Stimulated activated naive CD4-positive, alpha-beta T cell (primary cell): ENCODE measurements at places on chromosomes 1 and 21.

- DNase-seq: no peak
Observed at GRCh38 chr1:50521703-50522102, 98.5 kb upstream of the DMRTA2 start.

GRCh38 chr1:27004471-27005165 is 8.0 kb downstream of the TENT5B start:
- no peak for DNase-seq

GRCh38 chr1:166947398-166948043 is 27.8 kb downstream of the ILDR2 start:
- no peak for DNase-seq

DNA sequence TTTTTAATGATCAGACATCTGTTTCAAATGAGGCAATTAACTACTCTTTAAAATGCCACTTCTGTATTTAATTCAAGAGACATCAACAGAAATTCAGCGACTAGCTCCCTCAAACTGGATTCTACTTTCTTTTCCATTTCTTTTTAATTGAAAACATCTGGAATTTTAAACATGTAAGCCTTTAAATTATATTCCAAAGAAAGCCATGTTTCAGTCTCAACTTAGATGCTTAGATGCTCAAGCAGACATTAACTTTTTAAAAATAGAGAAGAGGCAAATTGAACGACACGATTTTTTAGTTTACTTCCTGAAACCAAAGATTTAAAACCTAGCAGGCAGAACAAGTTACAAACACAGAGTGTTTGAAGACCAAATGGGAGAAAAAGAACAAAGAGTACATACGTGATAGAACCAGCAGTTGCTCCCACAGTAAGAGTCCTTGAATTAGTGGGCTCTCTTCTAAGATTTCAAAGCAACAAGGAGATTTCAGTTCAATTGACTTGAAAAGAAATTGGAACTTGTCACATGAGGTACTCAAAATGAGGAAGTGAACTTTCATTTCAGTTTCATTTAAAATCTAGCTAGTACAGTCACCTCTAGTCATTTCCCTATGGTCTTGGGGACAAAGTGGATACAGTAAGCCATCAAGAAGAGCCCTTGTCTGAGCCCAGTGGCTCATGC is at the start of gene CTSS:
Gene CTSS, minus strand, starts transcription at position 483 of the 681 bp plus-strand sequence. CDS start 1,015 bp downstream, outside the sequence.
- no peak for DNase-seq

DNA sequence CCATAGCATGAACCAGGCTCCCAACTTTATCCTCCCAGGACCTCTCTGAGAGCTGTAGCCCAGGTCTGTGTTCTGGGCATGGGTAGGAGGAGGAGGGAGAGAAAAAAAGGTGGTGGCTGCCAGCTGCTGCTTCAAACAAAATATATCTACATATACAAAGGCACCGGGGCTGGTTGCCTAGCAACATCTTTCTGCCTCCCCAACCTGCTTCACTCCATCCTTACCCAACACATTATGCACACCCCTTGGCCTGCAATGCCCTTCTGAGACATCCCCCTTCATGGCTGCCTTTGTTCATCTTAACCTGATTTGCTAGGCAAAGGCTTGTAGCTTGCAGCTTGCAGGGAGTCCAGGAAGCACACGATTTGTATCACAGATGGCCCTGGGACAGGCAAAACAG is 27.2 kb upstream of the ATP1A1 start:
- peak; percentile 85 for DNase-seq

GRCh38 chr1:184524248-184524647 is 137.4 kb downstream of the C1orf21 start:
- DNase-seq: no peak

DNA sequence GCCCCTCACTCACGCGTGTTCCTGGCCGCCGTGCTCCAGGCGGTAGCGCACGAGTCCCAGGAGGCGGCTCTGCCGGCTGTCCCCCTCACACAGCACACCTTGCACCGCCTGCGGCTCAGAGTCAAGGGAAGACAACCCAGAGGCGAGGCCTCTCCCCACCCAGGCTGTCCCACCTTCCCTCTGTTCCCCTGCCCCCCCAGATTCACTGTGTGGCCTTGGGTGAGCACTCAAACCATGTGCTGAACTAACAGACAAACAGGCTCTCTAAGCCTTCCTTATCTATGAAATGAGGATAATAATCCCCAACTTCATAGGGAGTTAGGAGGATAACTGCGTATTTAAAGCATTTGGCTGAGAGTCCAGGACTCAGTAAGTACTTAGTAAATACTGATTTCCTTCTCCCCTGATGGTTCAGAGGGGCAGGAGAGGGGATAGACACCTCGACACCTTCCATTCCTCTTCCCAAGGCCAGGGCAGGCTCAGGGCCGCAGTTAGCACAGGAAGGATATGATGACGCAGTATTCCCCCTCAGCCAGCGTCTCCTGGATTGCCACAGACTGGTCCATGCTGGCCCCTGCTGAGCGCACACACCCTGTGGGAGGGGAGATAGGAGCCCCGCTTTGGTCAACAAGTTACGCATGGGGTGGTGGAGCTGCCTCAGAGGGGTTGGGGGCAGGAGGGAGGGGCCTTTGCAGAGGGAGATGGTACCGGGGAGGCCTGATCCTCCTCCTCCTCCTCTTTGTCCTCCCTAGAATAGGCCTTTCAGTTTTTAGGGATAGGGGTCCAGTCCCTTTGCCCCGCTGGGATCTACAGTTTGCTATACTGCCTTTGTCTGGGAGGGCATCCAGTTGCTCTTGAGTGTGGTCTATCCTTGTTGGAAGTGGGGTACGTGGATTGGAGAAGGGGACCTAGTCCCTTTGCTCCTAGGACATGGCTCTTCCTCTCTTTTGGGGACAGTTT is 830 bp downstream of the INPP5B start:
- no peak for DNase-seq

GRCh38 chr1:37442644-37443043 is 31.7 kb upstream of the ZC3H12A start:
- no peak for DNase-seq

DNA sequence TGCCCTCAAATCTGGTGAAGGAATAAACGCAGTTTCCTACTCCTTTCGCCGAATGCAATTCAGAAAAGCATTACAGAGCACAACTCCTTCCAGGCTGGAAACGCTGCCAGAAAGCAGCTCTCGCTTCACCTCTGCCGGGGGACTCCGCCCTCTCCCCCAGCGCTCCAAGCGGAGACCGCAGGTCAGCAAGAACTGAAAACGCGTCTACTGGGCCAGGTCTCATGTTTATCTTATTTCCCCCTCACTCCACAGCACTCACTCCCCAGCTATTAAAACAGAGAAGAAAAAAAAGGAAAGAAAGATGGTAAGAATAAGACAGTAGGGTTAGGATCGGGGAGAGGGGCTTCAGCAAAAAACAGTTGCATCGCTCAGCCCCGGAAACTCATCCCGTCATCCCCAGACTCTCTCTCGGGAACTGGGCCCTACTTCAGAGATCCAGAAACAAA is 833 bp upstream of the RCOR3 start:
- peak; percentile 78 for DNase-seq

DNA sequence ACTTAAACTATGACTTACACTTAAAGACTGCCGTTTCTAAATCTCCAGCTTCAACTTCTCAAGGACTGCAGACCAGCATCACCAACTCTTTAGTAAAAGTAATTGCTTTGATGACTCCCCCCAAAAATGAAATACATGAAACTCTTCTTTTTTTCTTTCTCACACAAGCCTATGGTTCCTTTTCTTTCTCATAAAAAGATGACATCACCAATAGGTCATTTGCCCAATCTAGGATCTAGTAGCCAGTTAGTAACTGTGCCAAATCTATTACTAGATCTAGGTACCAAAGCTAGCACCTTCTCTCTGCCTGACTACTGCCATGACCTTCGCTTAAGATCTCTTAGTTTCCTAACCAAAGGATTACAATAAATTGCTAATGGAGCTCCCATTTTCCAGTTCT is 1266.0 kb upstream of the ADGRL4 start:
- no peak for DNase-seq

DNA sequence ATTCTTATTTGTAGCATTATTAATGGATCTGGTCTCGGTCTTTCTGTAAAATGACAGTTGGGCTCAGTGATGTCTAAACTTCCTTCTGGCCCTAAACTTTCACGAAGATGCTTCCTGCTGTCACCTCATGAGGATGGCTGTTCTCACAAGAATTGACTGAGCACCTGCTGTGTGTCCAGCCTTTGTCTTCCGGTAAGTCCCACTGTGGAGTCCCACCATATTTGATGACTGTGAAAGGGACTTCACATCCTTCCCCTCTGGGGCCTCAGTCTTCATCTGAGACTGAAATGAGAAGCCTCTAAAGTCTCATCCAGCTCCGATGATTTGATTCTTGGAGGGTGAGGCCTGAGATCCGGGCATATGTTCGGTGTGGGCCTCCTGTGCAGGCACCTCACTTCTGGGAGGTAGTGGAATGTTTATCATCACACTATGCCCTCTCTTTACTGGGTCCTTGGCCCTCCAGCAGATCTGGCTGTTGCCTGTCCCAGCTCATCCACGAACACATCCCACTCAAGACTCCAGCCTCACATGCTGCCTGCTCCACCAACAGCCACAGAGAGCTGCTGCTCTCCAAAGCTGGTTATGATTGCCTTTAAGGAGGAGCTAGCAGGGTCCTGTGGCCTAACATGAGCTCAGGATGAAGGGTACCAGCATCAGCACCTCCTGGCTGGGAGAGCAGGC is 95.8 kb downstream of the KCNN3 start:
- no peak for DNase-seq

DNA sequence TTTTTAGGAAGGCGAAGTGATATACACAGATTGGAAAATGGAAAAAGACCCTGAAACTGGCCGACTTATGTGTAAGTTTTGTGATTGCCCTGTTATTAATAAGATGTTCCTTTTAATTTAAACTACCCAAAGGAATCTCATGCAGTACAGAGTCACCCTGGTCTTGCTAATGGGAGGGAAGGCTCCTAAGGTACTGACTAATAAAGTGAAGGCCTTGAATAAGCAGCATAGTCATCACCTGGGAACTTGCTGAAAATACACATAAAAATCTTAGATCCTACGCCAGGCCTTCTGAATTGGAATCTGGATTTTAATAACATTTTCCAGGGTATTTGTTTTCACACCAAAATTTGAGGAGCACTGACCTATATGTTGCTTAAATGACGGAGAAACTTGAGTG is 73.4 kb upstream of the MCOLN3 start:
- no peak for DNase-seq

DNA sequence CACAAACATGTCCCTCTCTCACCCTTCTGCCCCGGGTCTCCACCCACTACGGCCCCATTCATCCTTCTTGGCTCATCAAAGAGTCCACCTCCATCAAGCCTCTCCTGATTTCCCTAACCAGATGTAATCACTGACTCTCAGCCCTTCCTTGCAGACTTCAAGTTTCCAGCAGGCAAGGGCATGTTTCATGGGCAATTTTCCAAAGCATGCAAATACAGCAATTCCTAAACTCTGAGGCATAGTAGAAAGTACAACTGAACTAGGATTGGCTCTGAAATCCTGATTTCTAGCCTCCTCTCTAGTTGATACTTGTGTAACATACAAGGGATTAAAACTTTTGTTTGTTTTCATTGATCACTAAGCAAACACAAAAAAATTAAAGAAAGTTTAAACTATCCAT is 109.1 kb upstream of the GADD45A start:
- no peak for DNase-seq

DNA sequence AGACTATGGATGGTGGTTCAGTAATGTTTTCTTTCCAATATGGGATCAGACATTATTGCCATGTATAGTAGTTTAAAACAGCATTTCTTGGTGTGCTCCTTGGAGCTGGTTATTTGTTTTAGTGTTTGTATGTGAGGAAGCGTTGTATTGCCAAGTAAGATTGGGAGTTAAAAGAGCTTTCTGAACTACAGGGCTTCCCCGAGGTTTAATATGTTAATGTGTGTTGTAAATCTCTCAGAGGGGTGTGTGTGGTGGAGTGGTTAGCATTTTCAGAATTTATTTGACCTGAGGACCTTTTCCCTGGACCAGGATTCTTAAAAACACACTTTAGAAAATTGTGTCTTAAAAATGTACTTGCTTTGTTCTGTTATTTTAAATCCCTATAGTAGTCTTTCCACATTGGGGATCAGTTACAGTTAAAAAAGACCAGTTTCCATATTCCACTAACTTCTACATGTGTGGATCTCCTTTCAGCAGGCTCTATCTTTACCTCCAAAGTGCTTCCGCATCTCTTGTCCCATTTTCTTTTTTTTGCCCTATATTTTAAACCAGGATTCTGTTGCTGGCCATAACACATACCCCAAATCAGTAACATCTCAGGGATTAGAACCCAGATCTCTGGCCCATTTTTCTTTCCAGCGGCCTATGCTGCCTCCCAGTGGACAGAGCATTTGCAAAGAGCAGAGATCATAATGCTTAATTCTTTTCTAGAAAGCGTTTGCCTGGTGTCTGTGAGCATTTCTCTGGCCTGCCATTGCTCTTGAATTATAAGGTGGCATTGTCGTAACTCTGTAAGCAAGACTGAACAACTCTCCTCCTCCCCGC is 58.6 kb downstream of the PBX1 start:
- DNase-seq: no peak

- no peak for DNase-seq
Observed at GRCh38 chr1:24659166-24659904, 16.2 kb downstream of the SRRM1 start.

DNA sequence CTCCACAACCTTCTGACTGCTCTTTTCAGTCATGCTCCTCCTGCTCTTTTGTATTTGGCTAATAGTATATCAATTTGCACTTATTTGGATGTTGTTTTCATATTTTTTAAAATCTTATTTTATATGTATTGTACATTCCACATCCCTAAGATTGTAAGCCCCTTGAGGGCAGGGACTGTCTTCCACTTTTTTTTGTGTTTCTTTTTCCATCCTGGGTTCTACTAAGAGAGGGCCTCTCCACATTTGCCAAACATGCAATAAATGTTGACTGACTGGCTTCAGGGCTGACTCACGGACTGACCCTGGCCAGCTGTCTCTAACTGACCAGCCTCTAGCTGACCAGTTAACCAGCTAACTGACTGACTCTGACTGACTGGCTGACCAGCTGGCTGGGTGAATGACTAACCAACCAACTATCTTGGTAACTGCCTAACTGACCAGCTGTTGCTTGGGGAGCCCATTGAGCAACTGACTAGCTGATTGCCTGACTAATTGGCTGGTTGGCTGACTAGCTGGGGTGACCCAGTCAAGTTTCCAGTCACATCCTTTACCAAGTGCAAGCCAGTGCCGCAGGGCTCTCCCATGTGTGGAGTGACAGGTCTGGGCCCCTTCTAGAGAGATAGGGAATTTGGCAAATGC is 16.1 kb downstream of the CSF1 start:
- no peak for DNase-seq

DNA sequence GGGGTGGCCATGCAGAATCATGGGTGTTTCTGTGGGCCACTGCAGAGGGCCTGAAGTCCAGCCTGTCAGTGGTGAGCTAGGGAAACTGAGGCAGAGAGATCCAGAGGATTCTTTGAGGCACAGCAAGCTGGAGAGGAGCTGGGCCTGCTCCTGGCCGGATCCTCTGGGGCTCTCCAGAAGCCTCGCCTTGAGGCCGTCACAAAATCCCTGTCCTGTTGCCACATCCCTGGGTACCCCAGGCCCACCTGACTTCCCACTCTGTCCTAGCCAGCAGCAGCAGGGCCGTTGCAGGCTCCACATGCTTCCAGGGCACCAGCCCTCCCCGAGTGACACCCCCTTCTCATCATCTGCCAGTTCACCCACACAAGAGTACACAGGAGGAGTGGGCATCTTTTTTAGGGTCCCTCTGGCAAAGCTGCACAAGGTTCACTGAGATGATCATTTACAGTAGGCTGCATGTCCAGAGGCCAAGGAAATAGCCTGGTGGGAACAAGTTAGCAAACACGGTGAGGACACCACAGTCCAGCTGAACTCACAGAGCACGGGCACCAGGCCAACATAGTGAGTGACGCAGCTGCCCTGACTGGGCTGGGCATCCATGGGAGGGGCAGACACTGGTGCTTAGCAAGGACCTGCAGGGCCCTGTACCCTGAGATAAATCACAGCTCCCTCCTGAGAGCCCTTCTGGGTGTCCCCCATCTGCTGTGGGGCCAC is 25.1 kb upstream of the TSPEAR start:
- DNase-seq: no peak

- DNase-seq: no peak
Observed at GRCh38 chr1:202049129-202049528, 38.7 kb downstream of the ELF3 start.
